ENCODE measurements at places on chromosomes 7 and 10.
A peak's percentile ranks its signal among the peaks of the same experiment; 100 is the strongest.

DNA sequence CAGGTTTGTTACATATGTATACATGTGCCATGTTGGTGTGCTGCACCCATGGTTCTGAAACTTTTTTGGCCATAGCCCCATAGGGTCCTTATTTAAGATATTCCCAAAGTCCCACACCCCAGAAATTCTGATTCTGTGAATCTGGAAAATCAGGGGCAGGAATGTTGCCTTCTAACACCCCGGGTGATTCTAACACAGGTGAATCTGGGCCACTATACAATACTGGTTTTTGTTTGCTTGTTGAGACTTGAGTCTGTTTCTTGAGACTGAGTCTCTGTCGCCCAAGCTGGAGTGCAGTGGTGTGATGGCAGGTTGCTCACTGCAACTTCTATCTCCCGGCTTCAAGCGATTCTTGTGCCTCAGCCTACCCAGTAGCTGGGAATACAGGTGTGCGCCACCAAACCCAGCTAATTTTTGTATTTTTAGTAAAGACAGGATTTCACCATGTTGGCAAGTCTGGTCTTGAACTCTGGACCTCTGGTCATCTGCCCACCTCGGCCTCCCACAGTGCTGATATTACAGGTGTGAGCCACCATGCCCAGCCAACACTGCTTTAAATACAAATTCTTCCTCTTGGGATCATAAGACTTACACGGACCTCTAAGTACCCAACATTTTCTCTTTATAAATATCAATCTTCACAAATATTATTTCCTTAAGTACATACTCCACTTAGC lies 16.9 kb upstream of the PHYH start:
- DNase-seq, result no peak

DNA sequence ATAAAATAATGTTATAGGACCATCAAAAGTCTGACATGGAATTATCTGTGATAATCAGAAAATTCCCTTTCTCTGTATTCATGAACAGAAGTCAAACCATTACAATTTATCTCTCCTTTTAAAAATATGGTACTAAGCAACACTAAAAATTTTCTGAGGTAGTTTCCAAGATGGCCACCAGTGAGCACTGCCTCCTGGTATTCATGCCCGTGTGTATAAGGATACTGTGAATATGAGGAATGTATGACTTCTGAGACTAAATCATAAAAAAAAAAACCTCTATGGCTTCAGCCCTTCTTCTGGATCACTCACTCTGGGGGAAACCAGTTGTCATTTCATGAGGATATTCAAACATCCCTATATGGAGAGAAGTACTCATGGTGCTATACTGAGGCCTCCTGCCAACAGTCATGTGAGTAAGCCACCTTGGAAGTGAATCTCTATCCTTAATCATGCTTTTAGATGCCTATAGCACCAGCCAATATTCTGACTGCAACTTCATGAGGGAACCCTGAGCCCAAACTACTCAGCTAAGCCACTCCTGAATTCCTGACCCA lies 41.1 kb downstream of the SIRT1 start:
- DNase-seq, result peak; percentile 12

DNA sequence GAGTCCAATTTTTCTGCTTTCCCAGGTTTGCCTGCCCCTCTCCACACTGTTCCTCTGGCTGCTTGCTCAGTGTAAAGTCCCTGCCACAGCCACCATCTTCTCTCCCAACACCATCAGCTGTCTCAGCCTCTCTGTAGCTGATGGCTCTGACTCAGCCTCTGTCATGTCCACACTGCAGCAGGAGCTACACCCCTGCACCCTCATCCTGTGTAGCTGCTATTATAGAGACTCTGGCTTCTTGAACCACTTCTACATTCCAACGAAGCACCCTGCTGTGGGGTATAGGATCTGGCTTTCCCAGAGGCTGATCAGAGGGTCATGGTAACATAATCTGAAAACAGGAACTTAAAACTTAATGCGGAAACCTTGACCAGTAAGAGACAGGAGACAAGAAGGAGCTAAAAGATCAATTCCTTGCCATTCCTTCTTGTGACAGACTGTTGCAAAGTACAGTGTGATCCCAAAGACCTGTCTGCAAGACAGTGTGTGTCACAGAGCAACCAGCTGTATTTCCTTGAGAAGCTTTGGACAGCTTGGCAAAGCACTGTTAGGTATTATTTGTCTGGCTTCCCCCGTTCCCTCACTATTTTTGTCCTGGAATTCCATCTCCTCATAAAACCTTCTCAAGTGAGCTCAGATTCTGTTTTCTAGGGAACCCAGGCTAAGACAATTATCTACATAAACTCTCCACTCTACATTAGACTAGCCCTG lies 42.3 kb downstream of the NRCAM start:
- DNase-seq, result peak; percentile 90

DNA sequence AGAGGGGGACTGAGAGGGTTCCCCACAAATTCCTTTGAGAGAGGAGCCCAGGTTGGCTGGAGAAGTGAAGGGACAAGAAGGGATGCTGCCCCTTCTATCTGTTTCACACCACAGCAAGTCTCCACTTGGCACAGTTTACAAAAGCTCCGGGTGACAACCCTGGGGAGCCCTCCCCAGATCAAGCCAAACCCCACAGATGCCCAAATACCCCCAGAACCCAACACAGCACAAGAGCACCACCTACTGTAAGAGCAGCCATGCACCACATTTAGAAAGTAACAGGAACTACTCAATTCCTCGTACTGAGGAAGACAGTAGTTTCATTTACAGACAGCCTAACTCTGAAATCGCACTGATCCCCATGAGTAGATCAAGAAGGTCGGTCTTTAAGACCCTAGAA lies 67.8 kb upstream of the ATP6V0A4 start:
- no peak for DNase-seq

- peak; percentile 85 for DNase-seq
These were observed 54.2 kb upstream of the EBF3 start for GRCh38 chr10:130018265-130018664.

Data from HT1080 (cell line).